GM23248 (cell line): ENCODE measurements at places on chromosomes 3 and 15. TPM values are rescaled to one million over a fixed set of nuclear protein-coding genes. Genes with fewer than 3 reads are reported as not detected.
A peak's percentile ranks its signal among the peaks of the same experiment; 100 is the strongest.

The ZBTB47 gene
- 65.4 and 72.8 TPM in 2 replicates for total RNA-seq

DNA sequence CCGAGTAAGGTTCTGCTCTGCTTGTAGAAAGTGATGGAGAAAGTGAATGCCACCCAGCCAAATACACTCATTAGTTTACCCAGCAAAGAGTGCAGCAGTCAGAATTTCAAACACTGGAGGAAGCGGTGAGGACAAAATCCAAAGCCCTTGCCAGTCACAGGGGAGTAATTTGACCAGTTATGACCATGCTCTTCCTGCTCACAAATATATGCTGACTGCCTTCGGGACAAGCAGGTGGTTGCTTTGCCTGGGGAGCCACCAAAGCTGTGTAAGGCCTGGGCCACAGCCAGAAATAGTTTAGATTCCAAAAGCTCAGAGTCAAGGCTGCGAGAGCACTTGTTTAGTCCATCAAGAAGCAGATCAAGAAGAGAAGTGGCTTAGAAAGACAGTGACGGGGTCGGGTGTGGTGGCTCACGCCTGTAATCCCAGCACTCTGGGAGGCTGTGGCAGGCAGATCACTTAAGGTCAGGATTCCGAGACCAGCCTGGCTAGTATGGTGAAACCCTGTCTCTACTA lies 51.0 kb upstream of the ATP13A3 start:
- DNase-seq: peak; percentile 53

GRCh38 chr3:44761101-44761423 lies 357 bp downstream of the KIAA1143 start:
- peak; percentile 19 for DNase-seq

GRCh38 chr15:90594301-90594738 lies 64.6 kb downstream of the CRTC3 start:
- DNase-seq: peak; percentile 51
